ENCODE measurements at places on chromosomes 2 and 18.

- DNase-seq, result no peak
Observed at GRCh38 chr2:54629914-54630857, 93.3 kb upstream of the EML6 start.

GRCh38 chr18:25229920-25230319 lies 122.0 kb downstream of the ZNF521 start:
- no peak for DNase-seq

GRCh38 chr2:40725040-40725439 lies 273.1 kb upstream of the SLC8A1 start:
- no peak for DNase-seq

GRCh38 chr2:23123686-23124085 lies 261.3 kb upstream of the KLHL29 start:
- DNase-seq, result no peak

- no peak for DNase-seq
Observed at GRCh38 chr2:105385731-105386540, 12.9 kb downstream of the FHL2 start.

DNA sequence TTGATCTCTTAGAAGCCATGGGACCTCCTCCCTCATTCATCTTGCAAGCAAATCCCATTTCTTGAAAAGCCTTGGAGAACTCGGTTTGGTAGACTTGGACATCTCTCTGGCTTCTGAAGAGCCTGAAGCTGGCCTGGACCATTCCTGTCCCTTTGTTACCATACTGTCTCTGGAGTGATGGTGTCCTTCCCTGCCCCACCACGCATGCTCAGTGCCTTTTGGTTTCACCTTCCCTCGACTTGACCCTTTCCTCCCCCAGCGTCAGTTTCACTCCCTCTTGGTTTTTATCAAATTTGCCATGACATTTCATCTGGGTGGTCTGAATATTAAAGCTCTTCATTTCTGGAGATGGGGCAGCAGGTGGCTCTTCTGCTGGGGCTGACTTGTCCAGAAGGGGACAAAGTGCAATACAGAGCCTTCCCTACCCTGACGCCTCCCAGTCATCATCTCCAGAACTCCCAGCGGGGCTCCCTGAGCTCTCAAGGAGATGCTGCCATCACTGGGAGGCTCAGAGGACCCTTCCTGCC lies 20.0 kb downstream of the FOSL2 start:
- no peak for DNase-seq

DNA sequence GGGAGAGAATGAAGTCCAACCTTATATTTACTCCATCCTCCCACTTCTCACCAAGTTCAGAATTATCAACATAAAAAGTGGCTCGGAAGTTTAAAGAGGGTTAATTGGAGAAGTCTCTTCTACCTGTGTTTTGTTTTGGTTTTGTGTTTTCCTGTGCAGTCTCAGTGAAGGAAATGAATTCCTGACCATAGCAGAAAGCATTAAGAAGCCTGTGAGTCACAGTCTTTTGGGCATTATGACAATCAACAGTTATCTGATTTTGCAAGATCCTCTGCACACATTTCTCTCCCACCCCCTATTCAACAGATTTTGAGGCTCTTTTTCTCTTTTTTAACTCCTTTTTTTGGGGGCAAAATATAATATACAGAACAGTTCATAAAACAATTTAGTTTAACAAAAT lies 8.6 kb upstream of the RPL37A start:
- DNase-seq, result no peak
